Upper lobe of left lung (tissue), 6 donors: ENCODE measurements at places on chromosomes 16 and 17. TPM values are rescaled to one million over a fixed set of nuclear protein-coding genes. Genes with fewer than 3 reads are reported as not detected.

DNA sequence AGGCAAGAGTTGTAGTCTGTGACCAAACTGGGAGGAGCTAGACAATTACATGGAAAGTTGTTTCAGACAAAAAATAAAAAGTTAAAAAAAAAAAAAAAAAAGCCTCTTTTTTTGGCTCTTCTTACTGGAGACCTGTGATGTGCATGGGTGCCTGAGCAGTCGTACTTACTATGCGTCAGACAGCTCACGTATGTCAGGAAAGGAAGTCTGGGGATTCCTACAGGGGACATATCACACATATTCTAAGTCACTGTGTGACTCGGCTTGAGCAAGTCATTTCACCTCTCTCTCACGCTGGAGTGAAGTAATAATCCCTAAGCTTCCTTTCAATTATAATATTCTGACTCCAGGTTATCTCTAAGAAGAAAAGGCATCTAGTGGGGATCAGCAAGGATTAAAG lies 6.0 kb downstream of the SLFN14 start:
- H3K4me1 ChIP-seq: no peaks in the 10 kb centered on the region
- no peaks in the 10 kb centered on the region for H3K36me3 ChIP-seq
- H3K4me3 ChIP-seq: no peak overlapping the region
- H3K27me3 ChIP-seq: no peaks in the 10 kb centered on the region

Gene CACNA1G
- 0.11 TPM for total RNA-seq

DNA sequence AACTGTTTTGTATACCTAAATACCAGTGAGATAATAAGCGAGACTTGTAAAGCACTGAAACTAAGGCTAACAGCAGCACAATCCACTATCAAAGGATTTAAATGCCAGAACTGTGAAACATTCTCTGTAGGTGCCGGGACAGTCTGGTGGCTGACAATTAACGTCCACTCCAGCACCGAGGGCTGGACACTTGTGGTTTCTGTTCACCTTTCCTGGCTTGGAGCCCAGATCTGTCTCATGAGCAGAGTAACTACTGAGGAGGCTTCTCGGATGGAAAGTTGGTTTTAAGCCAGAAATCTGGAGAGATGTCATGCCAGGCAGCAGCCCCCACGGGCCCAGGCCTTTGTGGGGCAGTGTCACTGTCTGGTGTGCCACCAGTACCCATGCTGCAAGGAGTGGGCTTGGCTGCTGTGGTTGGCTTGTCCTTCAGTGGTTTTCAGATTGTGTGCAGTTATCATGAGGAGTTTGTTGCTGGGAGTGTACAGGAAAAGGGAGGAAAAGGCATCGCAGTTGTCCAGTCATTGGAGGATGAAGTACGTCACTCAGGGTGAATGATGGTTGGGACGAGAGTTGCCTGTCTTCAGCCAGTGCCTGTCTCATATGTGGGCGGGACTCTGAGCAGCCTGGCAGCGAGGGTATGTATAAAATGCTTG lies 35.5 kb downstream of the UBN1 start:
- H3K27ac ChIP-seq: peak overlapping the region; percentile 16
- H3K27me3 ChIP-seq: no peaks in the 10 kb centered on the region
- H3K4me3 ChIP-seq: no peak overlapping the region
- peaks cover 100% of the 10 kb centered on the region for H3K36me3 ChIP-seq

Gene PRR11
- total RNA-seq: not detected

GRCh38 chr17:49469831-49470810 lies 25.0 kb upstream of the NGFR start:
- H3K27ac ChIP-seq: no peak overlapping the region
- H3K4me1 ChIP-seq: peaks cover 7% of the 10 kb centered on the region
- peaks cover 9% of the 10 kb centered on the region for H3K27me3 ChIP-seq

GRCh38 chr17:1179818-1180742 lies at the start of gene ABR:
Gene ABR (minus strand): TSS chr17:1179981. CDS start chr17:1179727, 254 bp downstream.
- no peaks in the 10 kb centered on the region for H3K36me3 ChIP-seq
- peaks cover 46% of the 10 kb centered on the region for H3K4me1 ChIP-seq
- H3K4me3 ChIP-seq: peak within 1 kb of the TSS; percentile 89
- peak; percentile 52 for DNase-seq
- H3K27me3 ChIP-seq: no peaks in the 10 kb centered on the region

Gene SLC47A1
- 13.2 TPM for total RNA-seq

GRCh38 chr16:54936979-54937670 lies 6.5 kb downstream of the IRX5 start:
- peak; percentile 73 for DNase-seq
- H3K4me1 ChIP-seq: peaks cover 23% of the 10 kb centered on the region
- H3K4me3 ChIP-seq: no peak overlapping the region
- peak overlapping the region; percentile 84 for H3K27ac ChIP-seq
- H3K27me3 ChIP-seq: peaks cover 22% of the 10 kb centered on the region
- peaks cover 4% of the 10 kb centered on the region for H3K36me3 ChIP-seq

Gene GAST
- total RNA-seq: not detected

DNA sequence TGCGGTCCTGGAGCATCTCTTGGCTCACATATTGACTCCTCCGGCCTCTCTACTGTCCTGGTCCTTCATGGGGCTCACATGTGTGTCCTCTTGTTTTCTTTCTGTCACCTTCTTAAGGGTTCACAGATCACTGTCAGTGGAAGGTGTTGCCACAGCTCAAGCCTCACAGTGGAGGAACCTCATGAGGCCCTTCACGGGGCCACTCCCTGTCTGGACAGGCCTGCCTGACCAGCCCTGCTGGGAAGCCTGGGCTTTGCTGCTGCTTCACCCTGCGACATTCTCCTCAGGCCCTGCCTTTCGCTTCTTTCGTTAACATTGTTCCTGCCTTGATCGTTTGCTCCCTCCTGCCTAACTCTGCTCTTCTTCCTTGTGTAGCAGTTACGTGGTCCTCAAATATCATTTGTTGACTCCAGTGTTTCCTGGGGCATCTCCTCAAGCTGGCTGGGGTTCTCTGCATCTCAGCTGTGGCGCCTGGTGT lies 55.9 kb downstream of the WDR45B start:
- no peaks in the 10 kb centered on the region for H3K27me3 ChIP-seq
- peaks cover 25% of the 10 kb centered on the region for H3K36me3 ChIP-seq
- H3K4me1 ChIP-seq: peaks cover 40% of the 10 kb centered on the region
- peak overlapping the region; percentile 90 for H3K27ac ChIP-seq

Gene PERCC1
- not detected for total RNA-seq

DNA sequence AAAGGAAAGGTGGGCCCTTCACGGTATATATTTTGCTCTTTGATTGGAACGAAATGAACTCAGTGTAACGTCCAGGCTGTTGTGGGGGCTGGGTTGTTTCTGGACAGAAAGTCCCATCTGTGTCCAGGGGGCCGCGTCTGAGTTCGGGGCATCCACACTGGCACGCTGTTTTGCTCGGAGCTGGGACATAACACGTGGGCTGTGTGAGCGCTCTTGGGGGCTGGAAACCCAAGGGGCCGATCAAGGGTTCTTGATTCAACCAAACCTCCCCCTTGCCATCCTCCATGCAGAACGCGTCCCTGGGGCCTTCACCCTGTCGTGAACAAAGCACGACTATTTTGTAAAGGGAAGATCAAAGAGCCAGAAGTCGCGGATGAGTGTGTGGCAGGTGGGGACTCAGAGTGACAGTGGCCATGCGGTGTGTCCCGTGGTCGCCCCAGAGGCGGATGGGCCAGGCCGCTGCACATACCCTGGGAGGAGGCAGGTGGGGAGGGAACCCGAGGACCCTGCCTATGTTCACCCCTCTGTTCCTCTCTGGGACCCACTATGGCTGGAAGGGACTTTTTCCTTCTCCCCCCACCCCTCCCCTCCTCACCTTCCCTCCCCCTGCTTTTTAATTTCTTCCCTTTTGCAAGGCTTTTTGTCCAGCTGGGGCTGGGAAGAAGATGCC lies 387.2 kb downstream of the SEC14L1 start:
- peaks cover 11% of the 10 kb centered on the region for H3K27me3 ChIP-seq
- H3K36me3 ChIP-seq: no peaks in the 10 kb centered on the region
- H3K27ac ChIP-seq: no peak overlapping the region
- no peak for DNase-seq

DNA sequence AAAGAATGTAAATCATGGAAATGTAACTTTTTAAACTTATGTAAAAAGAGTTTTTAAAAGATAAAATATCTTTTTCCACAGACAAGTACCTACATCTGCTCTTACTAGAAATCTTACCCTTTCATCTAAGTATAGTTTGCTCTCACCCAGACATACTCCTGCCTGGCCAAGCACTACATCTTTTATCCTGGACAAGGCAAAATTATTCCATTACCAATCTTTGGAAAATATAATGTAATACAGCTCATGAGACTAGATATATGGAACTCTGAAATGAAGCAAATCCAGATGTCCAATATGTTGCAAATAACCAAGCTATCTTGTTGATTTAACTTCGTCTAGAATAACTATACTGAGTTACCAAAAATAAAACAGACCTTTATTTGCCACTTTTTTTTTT lies 50.0 kb downstream of the VMP1 start:
- peaks cover 25% of the 10 kb centered on the region for H3K4me1 ChIP-seq
- no peak for DNase-seq
- H3K27me3 ChIP-seq: no peaks in the 10 kb centered on the region
- no peaks in the 10 kb centered on the region for H3K36me3 ChIP-seq

DNA sequence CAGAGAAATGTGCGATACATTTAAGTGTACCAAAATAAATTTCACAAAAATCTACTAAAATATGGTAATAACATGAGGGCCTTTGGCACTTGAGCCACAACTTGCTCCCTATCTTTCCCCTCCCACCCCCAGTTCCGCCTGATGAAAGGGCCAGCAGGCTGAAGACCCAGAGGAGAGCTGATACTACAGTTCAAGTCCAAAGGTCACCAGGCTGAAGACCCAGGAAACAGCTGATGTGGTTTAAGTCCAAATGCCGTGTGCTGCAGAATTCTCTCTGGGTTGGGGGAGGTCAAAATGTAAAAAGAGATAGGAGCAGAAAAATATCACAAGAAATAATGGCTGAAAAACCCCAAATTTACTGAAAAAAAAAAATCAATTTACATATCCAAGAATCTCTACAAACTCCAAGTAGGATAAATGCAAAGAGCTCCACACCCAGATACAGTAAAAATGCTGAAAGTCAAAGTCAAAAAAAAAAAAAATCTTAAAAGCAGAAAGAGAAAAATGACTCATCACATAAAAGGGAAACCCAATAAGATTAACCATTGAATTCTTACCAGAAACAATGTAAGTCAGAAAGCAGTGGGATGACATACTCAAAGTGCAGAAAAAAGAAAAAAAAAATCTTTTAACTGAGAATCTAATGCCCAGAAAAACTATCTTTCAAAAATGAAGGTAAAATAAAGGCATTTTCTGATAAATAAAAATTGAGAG lies 452.1 kb upstream of the ASIC2 start:
- no peak for DNase-seq
- H3K36me3 ChIP-seq: no peaks in the 10 kb centered on the region
- H3K27ac ChIP-seq: no peak overlapping the region
- H3K27me3 ChIP-seq: no peaks in the 10 kb centered on the region
- no peaks in the 10 kb centered on the region for H3K4me1 ChIP-seq

DNA sequence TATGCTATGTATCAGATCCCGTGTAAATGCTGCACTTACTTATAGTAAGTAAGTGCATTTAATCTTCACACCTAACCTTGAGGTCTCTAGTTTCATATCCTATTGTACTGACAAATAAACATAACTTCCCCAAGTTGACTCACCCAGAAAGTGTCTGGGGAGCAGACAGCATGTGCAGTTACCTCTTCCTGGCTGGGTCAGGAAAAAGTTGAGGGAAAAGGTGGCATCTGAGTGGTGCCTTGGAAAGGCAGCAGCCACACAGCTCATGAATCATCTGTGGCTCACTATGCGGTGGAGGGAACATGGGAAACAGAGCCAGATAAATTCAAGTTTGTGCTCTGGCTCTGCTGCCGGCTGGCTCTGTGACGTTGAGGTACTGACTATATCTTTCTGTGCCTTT lies 382.0 kb upstream of the DYNLRB2 start:
- no peak overlapping the region for H3K27ac ChIP-seq

- no peak overlapping the region for H3K27ac ChIP-seq
- H3K36me3 ChIP-seq: no peaks in the 10 kb centered on the region
- no peaks in the 10 kb centered on the region for H3K27me3 ChIP-seq
- H3K4me1 ChIP-seq: no peaks in the 10 kb centered on the region
Observed at GRCh38 chr16:74053312-74053711, 243.3 kb upstream of the PSMD7 start.

GRCh38 chr16:87138738-87139267 lies 178.4 kb downstream of the C16orf95 start:
- no peak overlapping the region for H3K27ac ChIP-seq
- no peak for DNase-seq
- no peaks in the 10 kb centered on the region for H3K27me3 ChIP-seq
- no peaks in the 10 kb centered on the region for H3K4me1 ChIP-seq
- no peaks in the 10 kb centered on the region for H3K36me3 ChIP-seq

Gene G6PC1
- not detected for total RNA-seq

Gene DDX42
- 345 TPM for total RNA-seq

Gene ERCC4
- 10.1 TPM for total RNA-seq

DNA sequence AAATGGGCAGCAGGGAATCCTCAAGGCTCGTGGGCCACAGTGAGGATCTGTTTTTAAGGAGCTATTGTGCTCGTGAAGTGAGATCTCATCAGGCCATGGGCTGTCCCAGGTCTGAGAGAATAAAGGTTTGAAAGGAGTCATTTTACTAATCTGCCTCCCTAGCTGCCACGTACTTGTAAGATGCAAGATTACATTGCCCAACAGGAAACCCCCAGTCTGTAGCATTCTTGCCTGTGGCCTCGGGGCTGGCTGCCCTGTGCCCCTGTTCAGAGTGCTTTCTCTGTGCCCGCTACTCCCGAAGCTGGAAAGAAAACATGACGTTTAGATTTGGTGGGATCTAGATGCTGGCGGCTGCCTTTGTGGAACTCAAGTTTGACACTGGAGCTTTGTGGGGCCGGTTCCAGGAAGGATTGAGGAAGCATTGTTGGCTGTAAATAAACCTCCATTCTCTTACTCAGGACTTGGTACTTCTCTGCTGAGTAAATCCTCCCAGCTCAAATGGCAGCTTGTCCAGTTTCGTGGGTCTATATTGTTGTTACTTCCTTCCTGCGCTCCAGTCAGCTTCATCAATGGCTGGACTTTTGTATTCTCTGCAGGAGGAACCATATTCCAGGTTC lies 21.2 kb downstream of the SAP30BP start:
- DNase-seq: no peak
- H3K4me1 ChIP-seq: peaks cover 74% of the 10 kb centered on the region

GRCh38 chr17:1560101-1560857 lies 2.3 kb downstream of the PITPNA start:
- H3K4me1 ChIP-seq: peaks cover 62% of the 10 kb centered on the region
- no peaks in the 10 kb centered on the region for H3K27me3 ChIP-seq
- DNase-seq: no peak

Gene CTRB1
- total RNA-seq: not detected

- no peaks in the 10 kb centered on the region for H3K27me3 ChIP-seq
- H3K4me1 ChIP-seq: no peaks in the 10 kb centered on the region
- H3K27ac ChIP-seq: no peak overlapping the region
- H3K36me3 ChIP-seq: no peaks in the 10 kb centered on the region
Observed at GRCh38 chr16:57873218-57873617, 70.9 kb upstream of the KIFC3 start.

GRCh38 chr17:34879146-34879545 lies 82.1 kb downstream of the CCT6B start:
- H3K36me3 ChIP-seq: no peaks in the 10 kb centered on the region
- H3K4me3 ChIP-seq: no peak overlapping the region
- no peaks in the 10 kb centered on the region for H3K27me3 ChIP-seq
- DNase-seq: no peak

GRCh38 chr17:37117373-37118142 lies 168.8 kb downstream of the AATF start:
- H3K27me3 ChIP-seq: no peaks in the 10 kb centered on the region
- H3K4me3 ChIP-seq: no peak overlapping the region
- no peak overlapping the region for H3K27ac ChIP-seq
- H3K36me3 ChIP-seq: peaks cover 39% of the 10 kb centered on the region
